ENCODE measurements at places on chromosomes 5 and 9. TPM values are rescaled to one million over a fixed set of nuclear protein-coding genes. Genes with fewer than 3 reads are reported as not detected.

Gene RGS7BP
- total RNA-seq = 0.18 TPM

Gene EGFLAM
- total RNA-seq = 1.3 TPM

Gene KCTD16
- total RNA-seq = 33.0 TPM

Gene LVRN
- 0.59 TPM for total RNA-seq
